ENCODE measurements at places on chromosomes 6 and 20. TPM values are rescaled to one million over a fixed set of nuclear protein-coding genes. Genes with fewer than 3 reads are reported as not detected.

GRCh38 chr6:119830494-119831295 lies 481.1 kb upstream of the MAN1A1 start:
- DNase-seq, result no peak

DNA sequence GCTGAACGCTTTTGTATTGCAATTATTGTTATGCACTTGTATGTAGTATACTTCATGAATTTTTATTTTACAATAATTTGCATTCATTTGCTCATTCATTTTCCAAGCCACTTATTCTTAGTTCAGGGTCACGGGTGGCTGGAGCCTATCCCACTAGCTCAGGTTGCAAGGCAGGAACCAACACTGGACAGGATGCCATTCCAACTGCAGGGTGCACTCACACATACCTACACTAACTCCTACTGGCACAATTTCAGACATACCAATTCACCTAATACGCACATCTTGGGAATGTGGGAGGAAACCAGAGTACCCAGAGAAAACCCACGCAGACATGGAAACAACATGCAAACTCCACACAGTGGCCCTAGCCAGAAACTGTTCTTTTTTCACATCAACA lies 61.8 kb downstream of the LMBRD1 start:
- DNase-seq, result no peak

- DNase-seq, result no peak
Measured at GRCh38 chr20:52746190-52746589, 226.0 kb upstream of the TSHZ2 start.

GRCh38 chr20:13856354-13856753 lies 71.5 kb downstream of the NDUFAF5 start:
- no peak for DNase-seq

DNA sequence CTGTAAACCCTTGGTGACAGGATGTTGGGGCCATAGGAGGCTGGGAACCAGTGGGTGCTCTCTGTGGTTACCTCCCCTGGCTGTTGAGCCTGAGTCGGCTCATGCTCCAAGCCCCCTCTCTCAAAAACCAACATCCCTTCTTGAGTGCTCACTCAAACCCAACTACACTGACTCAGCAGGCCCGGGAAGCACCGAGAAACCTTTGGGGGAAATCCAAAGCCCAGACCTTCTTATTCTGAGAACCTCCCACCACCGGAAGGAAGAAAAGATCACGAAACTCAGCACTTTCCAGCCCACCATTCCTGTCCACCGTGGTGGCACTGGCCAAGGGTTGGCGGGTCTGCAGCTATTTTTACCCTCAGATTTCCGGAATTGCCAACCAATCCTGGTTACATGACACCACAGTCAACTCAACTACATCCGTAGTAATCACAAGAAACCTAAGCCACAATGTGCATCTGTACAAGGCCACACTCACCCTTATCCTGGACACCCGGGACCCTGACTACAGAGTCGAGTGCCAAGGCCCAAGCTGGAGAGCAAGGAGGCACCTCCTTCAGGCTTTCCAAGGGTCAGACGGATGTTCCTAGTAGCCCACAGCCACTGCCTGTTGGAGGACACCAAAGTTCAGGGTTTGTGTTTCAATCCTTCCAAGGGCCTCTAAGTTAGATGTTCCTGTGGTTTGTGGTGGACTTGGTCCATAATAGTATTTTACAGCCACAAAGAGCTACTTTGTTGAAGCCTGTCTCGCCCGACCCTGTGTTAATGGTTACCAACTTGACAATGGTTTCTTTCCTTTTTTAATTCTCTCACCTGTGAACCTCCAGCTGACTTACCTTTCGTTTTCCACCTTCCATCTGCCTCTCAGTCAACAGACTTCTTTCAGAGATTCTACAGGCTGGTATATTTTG lies 317.0 kb downstream of the CDC5L start:
- no peak for DNase-seq

DNA sequence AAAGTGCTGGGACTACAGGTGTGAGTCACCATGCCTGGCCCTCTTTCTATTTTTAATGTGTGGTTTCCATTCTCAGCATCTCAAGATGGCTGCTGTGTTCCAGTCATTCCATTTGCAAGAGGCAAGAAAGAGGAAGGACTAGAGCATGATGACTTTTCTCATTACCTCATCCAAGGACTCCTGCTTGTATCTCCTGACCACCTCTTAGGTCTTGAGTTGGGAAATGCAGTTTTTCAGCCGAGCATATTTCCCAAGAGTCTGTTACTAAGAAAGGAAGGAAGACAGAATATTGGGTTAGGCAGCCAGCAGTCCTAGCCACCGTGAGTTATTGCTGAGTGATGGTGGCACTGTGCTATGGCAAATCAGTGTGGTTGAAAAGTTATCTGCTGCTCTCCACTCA lies 108.4 kb upstream of the INSM1 start:
- no peak for DNase-seq

GRCh38 chr6:123226398-123226797 lies 230.4 kb downstream of the CLVS2 start:
- DNase-seq, result no peak

DNA sequence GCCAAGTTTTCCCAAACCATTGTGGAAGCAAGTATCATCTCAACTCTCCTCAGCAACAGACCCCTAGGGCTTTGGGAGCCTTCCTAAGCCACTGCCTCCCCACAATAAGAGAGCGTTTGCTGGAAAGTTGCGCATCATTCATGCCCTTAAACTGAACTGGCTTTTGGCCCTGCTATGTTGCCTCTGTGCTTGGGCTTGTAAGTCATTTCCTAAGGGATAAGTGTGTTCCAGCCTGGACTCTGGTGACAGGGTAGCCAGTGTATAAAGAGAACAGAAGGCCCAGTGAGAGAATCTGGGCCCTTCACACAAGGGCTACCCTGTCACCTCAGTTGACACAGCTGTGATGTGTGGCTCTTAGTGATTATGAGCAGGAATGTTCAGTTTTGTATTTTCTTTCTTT lies 77.8 kb downstream of the COL9A1 start:
- no peak for DNase-seq

The PRDM13 gene
- not detected for polyA plus RNA-seq

The CCN5 gene
- 0.26 TPM for polyA plus RNA-seq

The CST4 gene
- polyA plus RNA-seq, result not detected

The CHRNA4 gene
- 9.5 TPM for polyA plus RNA-seq

Measured in renal cortex interstitium (tissue), 15 donors.